Type B pancreatic cell (in vitro differentiated cells): ENCODE measurements at places on chromosomes 6 and 20.
A peak's percentile ranks its signal among the peaks of the same experiment; 100 is the strongest.

DNA sequence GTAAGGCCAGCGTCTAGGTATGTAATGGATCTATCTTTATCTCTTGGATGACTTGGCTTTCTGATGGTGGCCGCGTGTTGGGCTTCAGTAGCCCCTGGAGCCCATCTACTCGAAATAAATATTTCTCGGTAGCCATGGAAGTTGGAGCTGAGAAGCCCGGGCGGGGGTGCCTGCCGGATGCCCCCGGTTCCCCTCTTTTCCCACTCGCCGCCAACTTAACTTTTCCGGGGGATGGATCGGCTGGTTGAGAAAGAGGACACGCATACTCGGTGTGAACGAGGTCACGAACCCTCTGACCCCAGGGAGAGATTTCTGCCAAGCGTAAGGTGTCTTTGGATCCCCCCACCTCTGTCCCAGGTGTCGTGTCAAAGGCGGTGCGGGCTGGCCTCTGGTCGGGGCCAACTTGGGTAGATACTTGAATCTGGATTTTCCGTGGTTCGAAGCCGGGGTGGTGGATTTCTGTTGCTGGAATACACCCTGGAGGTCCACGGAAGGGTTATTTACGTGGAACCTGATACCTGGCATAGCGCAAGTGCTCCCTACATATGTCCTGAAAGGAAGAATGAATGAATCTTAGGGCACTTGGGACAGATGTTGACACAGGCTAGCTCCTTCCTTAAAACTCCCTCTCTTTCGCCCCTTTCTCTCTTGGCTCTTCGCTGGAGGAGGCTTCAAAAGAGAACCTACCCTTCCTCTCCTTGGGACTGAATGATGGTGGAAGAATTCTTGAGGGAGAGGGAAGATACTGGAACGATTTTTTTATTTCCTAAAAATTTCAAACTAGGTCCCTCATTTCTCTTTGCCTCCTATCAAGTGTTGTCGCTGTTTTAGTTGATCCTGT is 996 bp downstream of the DOK5 start:
- no peak for DNase-seq

GRCh38 chr20:18180815-18181214 is 43.2 kb downstream of the KAT14 start:
- no peak for DNase-seq

DNA sequence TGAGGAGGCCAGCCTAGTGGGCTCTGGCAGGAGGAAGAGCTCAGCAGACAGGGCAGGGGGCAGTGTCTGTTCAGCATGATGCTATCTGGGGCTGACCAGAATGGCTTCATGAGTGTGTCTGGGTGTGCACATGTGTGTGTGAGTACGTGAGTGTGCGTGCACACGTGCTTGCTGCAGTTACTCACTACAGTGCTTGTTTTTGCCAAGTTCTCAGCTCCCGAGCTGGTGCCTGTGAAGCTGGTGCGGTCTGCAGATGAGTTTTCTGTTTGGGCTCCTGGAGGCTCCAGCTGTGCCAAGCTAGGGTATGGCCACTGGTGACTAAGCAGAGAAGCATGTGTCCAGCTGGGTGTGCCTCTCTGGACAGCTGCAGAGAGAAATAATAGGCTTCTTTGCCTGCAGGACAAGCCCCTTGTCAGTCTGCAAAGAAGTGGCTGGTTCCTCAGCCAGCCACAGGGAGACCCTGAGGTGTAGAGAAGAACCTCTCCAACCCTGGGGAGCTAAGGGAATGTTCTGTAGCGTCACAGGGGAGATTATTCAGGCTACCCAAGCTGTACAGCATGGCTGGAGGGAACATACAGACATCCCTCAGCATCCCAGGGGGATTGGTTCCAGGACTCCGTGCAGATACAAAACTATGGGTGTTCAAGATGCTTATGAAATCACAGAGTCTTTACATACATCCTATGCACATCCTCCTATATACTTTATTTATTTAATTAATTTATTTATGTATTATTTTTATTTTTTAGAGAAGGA is 40.2 kb upstream of the FAM50B start:
- DNase-seq = no peak

- no peak for DNase-seq
These were observed 59.7 kb upstream of the SAMD3 start for GRCh38 chr6:130282234-130282995.

GRCh38 chr6:7992002-7992815 is 72.0 kb downstream of the BLOC1S5 start:
- no peak for DNase-seq

- no peak for DNase-seq
These were observed 12.9 kb upstream of the TBC1D22B start for GRCh38 chr6:37244430-37245310.

DNA sequence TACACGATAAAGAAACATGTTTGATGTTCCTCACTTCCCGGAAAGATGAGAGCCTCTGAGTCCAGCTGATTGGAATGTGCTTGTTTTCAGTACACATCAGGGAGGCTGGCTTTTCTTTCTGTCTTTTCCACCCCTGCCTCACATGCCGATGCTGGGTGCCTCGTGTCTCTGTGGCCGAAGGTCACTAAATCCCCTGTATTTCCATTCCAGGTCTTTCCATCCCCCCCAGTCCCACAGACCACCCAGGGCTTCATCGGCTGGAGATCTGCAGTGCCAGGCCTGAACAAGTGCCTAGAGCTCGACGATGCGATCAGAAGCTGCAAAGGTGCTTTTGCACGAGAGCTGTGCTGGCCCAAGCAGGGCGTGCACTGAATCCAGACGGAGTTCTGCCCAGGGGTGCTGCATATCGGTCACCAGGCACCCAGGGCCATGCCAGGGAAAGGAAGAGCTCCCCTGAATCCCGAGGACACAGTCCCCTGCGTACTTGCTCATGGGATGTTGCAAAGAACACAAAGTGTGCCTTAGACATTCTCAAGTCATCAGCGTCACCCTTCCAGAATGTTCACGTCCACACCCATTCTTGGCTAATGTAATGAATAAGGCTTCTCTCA is 67.9 kb downstream of the ANKRD60 start:
- DNase-seq = no peak

- peak; percentile 52 for DNase-seq
These were observed 80.0 kb upstream of the EYA2 start for GRCh38 chr20:46814366-46815232.

DNA sequence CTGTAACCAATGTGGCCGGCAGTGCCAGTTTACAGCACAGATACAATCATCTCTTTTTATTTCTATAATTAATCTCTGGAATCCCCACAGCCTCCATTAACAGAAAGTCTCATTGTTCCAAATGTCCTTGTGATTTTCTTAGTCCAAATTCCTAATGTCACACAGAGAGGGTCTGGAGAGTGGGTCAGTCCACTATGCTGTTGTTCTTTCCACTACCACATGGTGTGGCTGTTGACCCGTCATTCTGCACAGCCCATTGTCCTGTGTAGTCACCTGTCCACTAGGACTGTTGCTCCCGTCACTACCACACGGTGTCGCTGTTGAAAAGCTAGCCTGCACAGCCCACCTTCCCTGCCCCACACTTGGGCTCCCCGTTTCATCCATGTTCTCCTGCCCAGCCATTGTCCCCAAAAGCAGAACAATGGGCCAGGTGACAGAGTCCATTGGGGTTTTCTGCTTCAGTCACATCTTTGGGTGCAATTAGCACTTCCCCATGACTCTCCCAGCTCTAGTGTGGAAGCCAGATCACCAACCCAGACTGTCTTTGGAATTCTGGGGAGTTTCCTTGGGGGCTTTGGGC is 8.6 kb upstream of the LBP start:
- no peak for DNase-seq

DNA sequence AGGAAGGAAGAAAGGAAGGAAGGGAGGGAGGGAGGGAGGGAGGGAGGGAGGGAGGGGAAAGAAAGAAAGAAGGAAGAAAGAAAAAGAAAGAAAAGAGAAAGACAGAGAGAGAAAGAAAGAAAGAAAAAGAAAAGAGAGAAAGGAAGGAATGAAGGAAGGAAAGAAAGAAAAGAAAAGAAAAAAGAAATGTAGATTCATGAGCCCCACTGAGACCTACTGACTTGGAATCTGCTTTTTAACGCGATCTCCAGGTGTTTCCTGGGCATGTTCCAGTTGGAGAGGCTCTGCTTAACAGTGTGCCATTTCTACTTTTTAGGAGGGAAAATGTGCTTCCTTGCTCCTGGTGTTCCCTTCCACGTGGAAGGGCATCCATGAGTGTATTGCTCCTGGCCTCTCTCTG is 16.4 kb downstream of the DEFB132 start:
- no peak for DNase-seq

DNA sequence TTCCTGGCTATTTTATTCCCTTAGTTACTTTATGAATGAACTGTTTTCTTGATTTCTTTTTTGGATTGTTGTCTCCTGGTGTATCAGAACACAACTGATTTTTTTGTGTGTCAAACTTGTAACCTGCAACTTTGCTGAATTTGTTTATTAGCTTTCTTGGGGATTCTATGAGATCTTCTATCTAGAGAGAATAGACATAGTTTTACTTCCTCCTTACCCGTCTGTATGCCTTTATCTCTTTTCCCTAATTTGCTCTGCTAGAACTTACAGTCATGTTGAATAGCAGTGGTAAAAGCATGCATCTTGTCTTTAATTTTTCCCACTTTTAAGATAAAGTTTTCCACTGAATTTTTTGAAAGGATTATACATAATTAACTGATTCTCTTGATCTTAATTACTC is 13.2 kb downstream of the RNF146 start:
- no peak for DNase-seq

DNA sequence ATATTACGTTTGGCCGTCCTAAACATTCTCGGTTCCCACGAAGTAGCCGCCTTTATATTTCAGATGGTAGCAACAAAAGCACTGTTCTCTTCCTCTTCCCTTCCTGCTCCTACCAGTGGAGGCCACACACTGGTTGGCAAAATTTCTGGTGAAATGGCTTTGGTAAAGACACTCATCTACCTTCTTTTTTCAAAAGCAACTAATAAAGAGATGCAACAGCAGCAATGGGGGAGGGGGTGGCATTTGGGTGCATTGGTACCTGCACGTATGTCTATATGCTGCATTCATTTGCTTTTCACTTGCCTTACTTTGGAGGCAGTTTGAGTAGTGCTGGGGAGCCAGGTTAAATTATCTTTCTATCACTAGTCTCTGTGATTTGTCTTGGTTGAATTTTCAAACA is 6.0 kb downstream of the POU3F2 start:
- no peak for DNase-seq

GRCh38 chr20:51026269-51026668 is 3.4 kb upstream of the KCNG1 start:
- no peak for DNase-seq

GRCh38 chr6:39508515-39508914 is 186.0 kb upstream of the KCNK16 start:
- DNase-seq = no peak

DNA sequence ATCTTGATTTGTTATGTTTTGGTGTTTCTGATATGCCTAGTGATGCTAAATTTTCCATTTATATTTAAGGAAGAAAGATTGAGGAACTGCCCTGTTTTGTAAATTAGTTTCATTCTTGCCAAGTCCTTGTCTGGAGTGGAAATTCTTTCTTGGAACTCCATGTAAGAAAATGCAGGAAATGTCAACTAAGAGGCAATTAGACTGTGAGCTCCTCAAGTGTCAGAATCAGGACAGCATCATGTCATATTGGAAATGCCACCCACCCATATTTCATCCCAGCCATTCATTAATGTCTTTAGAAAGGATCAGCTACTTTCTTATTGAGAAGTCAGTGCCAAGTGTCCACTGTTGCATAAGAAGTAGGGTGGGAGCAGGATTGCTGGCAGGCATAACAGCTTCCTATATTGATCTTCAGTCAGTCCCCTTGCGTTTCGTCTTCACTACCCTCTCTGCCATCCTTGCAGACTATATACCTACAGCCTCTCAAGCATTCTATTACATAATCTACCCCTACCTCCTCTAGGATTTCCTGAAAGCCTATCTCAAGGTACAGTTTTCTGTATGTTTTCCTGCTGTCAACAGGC is 42.4 kb downstream of the HAO1 start:
- no peak for DNase-seq

GRCh38 chr20:34773726-34774125 is 51.7 kb downstream of the NCOA6 start:
- DNase-seq = no peak

DNA sequence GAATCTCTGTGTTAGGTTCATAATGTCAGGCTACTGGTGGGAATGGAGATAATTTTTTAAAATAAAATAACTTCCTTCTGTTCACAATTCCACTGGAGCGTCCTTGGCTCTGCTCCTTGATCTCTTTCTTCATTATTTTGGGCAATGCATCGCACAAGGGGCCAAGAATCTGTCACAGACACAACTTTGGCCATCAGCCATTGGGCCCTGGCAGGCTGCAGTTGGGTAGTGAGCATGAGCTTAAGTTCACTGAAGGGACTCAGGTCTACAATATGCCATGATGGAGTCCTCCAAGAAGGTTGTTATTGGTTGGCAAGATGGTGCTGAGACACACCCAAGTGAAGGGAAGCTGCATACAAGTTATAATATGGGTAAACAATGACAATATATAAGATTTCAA is 40.0 kb downstream of the CYP39A1 start:
- no peak for DNase-seq

GRCh38 chr6:14888575-14889000 is 357.3 kb upstream of the JARID2 start:
- DNase-seq = no peak

DNA sequence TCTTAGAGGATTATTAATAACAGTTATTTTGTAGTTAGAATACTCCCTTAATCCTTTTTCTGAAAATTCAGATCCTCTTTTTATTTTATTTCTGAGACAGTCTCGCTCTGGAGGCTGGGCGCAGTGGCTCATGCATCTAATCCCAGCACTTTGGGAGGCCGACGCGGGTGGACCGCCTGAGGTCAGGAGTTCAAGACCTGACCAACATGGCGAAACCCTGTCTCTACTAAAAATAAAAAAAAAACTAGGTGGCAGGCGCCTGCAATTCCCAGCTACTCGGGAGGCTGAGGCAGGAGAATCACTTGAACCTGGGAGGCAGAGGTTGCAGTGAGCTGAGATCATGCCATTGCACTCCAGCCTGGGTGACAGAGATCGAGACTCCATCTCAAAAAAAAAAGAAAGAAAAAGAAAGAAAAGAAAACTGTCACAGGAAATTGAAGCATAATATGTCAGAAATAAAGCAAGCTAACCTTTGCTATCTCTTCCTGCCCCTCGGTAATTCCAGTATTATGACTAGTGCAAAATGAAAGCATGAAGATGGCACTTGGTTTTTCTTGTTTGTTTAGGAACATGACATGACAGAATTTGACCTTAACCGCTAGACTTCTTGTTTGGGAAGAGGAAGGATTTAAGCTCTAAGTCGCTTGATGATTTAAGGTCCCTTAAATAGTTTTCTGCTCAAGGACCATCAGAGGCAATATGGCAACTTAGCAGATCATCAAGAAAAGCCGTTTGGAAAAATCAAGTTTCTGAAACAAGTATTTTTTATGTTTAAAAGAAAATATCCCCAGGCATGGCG is 1.8 kb upstream of the RBM39 start:
- no peak for DNase-seq

DNA sequence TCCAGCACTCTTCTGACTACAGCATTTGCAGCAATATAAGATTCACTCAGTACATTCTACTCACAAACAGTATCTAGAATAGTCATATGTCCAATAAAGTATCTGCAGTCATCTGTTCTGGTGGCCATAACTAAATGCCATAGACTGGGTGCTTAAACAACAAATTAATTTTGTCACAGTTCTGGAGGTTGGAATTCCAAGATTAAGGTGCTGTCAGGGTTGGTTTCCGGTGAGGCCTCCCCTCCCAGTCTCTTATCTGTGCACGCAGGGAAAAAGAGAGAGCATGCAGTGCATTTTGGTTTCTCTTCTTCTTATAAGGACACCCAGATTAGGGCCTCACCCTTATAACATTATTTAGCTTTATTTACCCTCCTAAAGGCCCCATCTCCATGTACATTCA is 21.3 kb upstream of the NUS1 start:
- no peak for DNase-seq

- no peak for DNase-seq
These were observed 507 bp upstream of the VGLL2 start for GRCh38 chr6:117264692-117265409.
